ENCODE measurements at places on chromosomes 4 and X.

GRCh38 chr4:189440716-189441115, 500.0 kb upstream of the FRG1 start:
- no peak for DNase-seq

- DNase-seq, result no peak
Measured at GRCh38 chrX:141133272-141133671, 43.7 kb downstream of the LDOC1 start.

- DNase-seq, result no peak
Measured at GRCh38 chr4:170170861-170171260, 81.1 kb upstream of the AADAT start.

DNA sequence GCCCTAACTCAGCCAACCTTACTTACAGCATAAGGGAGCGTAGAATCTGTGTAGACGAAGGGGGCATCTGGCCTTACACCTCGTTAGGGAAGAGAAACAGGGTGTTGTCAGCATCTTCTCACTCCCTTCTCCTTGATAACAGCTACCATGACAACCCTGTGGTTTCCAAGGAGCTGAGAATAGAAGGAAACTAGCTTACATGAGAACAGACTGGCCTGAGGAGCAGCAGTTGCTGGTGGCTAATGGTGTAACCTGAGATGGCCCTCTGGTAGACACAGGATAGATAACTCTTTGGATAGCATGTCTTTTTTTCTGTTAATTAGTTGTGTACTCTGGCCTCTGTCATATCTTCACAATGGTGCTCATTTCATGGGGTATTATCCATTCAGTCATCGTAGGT, 14.6 kb downstream of the PLP1 start:
- DNase-seq, result no peak

DNA sequence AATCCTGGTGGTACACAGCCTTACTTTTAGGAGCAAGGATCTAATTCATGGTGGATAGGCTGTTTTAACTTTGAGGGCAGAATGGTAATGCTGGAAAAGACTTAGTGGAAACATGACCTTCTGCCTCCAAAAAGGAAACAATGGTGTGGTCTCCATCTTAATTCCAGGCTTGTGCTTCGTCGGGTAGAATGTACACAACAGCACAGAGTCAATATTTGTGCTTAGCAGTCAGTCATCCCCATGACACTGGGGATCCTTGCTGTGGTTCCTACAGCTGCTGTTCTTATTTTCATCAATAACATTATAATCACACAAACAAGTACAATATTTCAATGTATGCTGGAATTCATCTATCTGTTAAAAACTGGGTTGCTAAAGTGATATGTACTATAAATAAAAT, 104.4 kb downstream of the HHIP start:
- no peak for DNase-seq

GRCh38 chr4:43330288-43330687, 437.8 kb downstream of the GRXCR1 start:
- DNase-seq, result no peak

DNA sequence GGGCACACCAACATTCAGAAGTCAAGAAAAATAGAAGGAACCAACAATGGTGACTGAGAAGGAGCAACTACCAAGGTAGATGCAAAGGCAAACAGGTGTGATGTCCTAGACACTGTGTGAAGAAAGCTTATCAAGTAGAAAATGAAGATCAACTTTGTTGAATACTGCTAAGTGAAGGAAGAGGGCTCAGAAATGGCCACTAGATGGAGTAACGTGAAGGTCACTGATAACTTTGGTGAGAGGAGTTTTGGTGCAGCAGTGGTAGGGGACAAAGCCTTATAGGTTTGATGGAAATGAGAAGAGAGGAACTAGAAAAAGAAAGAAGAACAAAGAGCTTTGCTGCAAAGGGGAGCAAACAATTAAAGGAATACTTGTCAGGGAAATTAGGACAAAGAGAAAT, 23.5 kb downstream of the OTC start:
- no peak for DNase-seq

- DNase-seq, result no peak
Measured at GRCh38 chr4:4888695-4889094, 29.2 kb downstream of the MSX1 start.

- DNase-seq, result no peak
Measured at GRCh38 chr4:55682295-55682694, 46.2 kb upstream of the NMU start.

- no peak for DNase-seq
Measured at GRCh38 chr4:102713096-102713495, 47.7 kb downstream of the MANBA start.

DNA sequence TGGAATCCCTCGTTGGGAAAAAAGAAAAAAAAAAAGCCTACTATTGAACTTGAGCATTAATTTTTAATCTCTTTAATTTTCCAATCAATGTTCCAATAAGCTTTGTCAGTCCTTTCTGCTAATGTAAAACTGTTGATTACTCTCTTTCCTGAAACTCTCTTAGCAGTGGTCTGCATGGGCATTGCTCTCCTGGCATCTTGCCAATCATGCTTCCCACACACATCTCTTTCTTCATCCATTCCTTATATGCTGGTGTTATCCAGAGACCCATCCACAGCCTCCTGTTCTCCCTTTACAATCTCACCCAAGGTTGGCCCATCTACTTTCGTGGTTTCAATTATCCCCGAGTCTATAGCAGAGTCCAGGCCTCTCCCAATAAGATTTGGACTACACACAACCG, 31.8 kb upstream of the KCNE5 start:
- no peak for DNase-seq

DNA sequence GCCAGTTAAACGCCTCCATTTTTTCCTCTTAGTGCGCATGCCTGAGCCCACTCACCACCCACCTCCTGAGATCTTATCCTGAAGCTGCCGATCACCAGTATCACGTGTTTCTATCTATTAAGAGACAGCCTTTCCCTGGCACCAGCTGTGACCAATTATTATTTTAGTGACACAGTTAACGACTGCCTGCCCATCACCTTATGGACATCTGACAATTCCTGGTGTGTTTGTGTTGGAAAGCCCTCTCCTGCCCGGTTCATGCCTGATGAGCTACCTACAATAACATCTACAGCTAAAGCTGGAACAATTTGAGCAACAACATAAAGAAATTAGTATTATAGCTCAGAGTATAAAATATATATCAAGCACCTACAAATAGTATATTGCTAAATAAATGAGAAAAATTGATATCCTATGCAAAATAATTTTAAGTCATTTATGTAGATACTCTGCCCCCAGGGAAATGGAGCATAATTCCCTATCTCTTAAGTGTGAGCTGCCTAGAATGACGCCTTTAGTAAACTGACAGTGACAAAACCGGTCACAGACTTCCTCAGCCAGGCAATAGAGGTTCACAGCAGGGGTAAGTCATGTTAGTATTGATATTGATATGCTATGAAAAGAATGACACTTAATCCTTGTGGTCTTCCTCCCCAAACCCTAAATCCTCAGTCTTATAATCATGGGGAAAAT, 862.2 kb downstream of the TRAM1L1 start:
- DNase-seq, result no peak

GRCh38 chr4:111492496-111492895, 652.8 kb upstream of the FAM241A start:
- DNase-seq, result no peak

- no peak for DNase-seq
Measured at GRCh38 chr4:15558561-15558960, 88.9 kb downstream of the CC2D2A start.

DNA sequence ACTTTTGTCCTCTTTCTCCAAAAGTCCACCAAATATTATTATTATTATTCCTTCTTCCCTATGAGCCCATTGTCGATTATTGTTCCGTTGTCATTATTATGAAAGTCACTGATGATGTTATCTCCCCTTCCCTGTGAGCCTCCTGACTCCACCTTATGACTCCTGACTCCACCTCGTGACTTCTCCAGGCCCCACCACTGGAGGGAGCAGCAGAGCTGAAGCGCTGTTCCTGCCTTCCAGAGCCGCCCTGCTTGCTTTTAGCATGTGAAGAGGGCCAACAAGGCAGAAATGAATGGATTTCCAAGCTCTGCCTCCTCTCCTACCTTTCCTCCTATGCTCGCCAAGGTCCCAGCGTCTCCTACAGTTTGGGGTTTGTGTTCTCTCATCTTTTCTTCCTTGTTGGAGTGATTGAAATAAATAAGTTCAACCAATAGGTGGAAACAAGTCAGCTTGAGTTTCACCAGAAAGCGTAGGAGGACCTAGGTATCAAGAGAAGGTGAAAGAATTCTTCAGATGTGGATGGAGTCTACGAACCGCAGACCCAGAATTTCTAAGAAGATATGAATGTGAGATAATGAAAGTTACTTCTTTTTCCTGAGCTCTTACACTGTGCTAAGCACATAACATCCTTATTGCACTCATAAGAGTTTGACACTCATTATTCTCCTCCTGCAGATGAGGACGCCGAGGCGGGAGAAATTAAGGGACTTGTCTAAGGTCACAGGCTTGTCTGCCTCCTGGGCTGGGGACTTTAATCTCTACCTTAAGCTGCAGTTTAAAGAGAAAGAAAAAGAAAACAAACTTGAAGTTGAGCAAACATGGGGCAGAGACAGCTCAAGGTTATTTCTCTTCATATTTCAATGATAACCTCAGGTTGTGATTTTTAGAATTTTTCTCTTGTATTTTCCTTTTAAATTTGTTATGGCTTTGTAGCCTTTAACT, 26.1 kb downstream of the IGSF1 start:
- peak; percentile 25 for DNase-seq

GRCh38 chr4:140084385-140084784, 69.6 kb downstream of the MAML3 start:
- DNase-seq, result no peak

DNA sequence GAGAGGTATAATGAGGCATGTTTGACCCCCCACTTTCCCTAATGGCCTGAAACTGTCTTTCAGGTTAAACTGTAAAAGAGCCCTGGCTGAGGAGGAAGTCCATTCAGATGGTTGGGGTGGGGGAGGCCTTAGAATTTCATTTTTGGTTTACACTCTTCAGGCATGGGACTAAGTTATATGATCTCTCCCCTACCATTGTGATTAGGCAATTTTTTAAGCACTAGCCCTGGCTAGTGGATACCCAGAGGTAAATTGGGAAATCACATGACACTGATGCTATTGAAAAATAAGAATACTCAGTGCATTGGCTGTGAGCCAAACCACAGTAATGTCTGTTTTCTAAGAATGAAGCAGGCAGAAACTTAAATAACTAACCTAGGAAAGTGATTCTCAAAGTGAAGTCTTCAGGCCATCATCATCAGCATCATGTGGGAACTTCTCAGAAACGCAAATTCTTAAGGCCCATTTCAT, 149.7 kb downstream of the RRAGB start:
- DNase-seq, result no peak

DNA sequence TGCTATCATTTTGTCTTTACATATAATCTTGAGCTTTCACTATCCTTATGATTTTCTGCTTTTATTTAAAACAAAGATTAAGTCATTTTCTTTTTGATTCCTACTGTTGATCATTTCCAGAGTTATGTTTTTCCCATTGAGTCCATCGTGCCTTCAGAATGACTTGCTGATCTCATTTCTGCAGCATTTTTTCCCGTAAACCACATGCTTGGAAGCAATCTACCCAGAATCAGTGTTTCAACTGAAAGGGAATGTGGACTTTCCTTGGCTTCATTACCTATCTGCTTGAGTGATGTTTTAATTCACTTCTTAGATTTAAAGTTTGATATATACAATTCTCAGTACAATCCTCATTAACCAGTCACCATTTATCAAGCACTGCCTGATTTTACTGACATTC, 192.4 kb upstream of the FSTL5 start:
- DNase-seq, result no peak

DNA sequence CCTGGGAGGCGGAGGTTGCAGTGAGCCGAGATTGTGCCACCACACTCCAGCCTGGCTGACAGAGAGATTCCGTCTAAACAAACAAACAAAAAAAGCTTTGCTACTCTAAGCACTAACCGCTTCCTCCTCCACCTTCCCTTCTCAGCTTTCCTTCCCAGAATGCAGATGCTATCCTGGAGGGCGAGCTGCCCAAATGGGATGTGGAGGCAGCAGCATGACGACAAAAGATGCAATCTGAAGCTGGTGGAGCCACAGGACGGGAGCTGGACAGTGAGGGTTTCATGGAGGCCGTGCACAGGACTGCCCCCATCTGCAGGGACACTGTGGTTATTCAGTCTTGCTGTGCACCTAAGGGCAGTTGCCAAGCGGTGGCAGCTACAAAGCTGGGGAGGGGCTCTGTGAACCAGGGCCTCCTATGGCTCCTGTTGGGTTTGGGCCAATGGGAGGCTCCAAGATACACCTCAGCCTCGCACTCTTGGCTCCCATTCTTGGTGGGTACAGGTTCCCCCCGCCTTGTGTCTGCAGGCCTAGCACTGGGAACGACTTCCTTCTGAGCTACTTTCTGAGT, 47.4 kb downstream of the WDR1 start:
- no peak for DNase-seq

GRCh38 chr4:37641886-37642849, 44.0 kb downstream of the RELL1 start:
- no peak for DNase-seq

DNA sequence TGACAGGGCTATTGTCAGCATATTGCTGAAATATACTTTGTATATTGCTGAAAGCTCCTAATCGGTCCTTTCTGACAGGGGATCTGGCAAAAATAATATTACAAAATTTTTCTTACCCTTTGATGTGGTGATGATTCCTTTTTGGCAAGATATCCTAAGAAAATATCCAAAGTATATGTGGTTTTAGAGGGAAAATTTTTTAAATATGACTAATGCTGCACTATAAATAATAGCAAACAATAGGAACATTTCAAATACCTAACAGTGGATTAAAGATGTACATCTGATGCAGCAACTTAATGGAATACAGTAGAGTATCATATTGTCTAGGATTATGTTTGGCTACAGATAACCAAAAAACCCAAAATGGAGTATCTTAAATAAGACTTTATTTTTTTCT, 49.6 kb downstream of the RRAGB start:
- no peak for DNase-seq

DNA sequence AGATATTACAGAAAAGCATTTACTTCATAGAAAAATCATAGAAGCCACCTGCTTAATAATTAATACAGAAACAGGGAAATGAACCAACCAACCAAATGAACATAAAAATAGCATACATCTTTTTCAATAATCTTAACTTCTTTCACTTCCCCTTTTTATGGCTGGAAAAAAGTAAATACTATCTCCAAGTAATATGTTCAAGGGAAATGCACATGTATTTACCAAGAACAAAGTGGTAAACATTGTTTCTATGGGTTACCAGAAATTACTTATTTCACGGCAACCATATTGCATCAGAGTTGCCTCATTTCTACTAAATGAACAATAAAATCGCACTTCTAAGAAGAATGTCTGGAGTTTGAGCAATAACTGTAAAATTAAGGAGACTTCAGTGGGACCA, 321.3 kb downstream of the TMA16 start:
- no peak for DNase-seq

GRCh38 chr4:168710353-168710946, 213.6 kb downstream of the PALLD start:
- DNase-seq, result peak; percentile 22

DNA sequence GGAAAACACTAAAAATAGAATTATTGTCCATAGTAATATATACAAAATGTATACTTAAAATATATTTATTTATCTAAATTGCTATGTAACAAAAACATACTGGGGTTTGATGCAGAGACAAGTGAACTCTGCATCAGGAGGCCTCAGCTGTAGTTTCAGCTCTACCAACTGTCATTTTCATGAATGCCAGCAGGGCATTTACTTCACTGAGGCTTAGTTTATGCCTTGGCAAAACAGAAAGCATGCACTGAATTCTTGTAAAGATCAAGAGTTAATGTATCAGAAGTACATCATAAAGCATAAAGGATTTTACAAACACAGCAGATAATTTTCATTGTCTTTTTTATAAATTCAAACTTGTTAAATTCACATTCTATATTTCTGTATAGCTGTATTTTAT, 577.0 kb downstream of the C4orf33 start:
- no peak for DNase-seq
